Stimulated activated CD8-positive, alpha-beta memory T cell treated with anti-CD3 and anti-CD28 coated beads, Interleukin-4, amount 100 ng/mL, for 1 hour (primary cell): ENCODE measurements at places on chromosomes 2 and 18.

- DNase-seq, result no peak
Observed at GRCh38 chr2:121804340-121804739, 48.9 kb downstream of the TSN start.

DNA sequence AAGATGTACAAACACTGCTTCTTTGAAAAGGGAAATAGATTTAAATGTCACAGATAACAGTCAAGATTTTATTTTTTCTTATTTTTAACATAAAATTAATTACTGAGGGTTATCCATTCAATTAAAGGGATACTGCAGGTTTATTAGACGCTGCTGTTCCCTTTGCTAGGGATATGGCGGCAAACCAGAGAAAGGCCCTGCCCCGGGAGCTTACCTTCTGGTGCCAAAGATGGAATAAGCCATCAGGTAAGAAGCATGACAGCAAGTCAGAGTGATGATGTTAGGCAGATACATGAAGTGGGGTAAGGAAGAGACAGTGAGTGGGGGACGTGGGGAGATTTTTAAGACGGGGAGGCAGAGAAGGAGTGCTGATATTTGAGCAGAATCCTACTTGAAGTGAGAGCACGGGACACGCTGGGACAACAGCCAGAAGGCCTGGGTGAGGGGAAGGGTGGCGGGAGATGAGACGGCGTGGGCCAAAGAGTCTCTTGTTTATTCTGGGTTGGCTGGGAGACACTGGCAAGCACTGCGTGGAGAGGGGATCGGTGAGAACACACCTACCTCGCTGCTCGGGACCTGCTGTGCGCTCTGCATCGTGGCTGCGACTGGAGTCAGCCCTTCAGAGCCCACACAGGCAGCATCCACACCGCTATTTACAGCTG lies 250.5 kb upstream of the TMEM200C start:
- DNase-seq, result no peak

DNA sequence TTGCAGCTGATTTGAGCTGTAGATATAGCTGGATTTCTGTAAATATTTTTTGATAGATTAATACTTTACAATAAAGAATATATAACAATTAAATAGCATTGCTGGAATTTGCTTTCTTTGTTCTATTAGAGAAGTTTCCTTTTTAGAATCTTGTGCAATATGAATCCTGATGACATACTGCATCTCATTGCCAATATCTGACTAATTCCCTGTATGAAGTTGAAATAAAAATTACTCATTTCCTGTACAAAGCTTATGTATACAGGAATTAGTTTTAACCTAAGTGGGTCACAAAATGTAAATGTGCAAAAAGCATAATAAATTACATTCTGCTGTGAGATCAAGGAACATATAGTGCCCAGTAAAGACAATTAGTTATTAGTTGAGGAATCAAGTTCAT lies 72.8 kb upstream of the TMEFF2 start:
- DNase-seq, result no peak

DNA sequence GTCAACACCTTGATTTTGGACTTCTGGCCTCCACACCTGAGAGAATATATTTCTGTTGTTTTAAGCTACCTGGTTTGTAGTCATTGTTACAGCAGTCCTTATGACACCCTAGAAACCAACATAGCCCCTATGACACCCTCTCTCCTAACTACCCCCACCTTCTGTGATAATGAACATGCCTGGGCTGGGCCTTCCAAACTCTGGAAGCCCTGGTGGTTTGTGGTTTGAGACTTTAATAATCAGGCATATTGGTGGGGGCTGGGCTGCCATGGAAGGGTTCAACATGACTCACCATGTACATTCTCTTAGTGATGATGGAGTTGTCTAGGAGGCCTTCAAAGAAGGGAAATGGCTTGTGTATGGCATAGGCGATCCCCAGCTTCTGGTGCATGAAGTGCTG lies 3.3 kb downstream of the SP110 start:
- DNase-seq, result no peak

DNA sequence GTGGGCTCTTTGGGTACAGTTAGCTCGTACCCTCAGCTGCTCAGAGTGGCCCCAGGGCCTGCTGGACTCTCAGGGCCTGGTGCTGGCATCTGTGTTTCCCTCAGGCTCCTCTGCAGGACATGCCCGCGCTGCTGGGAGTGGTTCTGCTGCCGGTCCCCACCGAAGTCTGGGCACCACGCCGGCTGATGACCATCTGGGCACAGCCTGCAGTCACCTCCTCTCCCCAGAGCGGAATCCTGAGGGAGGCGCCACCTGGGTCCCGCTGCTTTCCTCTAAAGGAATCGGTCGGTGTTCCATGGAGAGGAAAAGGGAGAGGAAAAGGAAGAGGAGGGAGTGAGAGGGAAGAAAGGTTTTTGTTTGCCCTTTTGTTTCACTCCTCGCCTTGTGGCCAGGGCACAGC lies 43.6 kb downstream of the MC2R start:
- no peak for DNase-seq

DNA sequence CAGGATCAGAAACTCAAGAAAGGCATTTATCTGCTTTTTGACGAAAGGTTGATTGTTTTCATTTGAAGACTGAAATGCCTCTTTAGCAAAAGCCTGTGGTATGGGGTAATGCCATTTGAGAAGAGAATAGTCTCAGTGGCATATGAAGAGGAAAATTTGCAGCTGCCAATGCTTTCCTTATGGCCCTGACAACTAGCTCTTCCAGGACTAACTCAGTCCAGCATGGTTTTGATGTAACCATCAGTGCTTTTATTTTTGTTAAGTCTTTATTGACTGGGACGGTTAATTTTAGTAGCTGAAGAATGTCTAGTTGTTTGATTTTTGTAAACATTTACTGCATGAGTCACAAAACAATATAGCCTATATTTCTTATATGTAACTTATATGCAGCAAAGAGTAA lies 158.4 kb downstream of the LNPK start:
- DNase-seq, result no peak
